ENCODE measurements at places on chromosomes 1 and 21.
A peak's percentile ranks its signal among the peaks of the same experiment; 100 is the strongest.

- ATAC-seq, result no peak
These were observed 18.1 kb upstream of the TENT5C start for GRCh38 chr1:117587499-117588356.

DNA sequence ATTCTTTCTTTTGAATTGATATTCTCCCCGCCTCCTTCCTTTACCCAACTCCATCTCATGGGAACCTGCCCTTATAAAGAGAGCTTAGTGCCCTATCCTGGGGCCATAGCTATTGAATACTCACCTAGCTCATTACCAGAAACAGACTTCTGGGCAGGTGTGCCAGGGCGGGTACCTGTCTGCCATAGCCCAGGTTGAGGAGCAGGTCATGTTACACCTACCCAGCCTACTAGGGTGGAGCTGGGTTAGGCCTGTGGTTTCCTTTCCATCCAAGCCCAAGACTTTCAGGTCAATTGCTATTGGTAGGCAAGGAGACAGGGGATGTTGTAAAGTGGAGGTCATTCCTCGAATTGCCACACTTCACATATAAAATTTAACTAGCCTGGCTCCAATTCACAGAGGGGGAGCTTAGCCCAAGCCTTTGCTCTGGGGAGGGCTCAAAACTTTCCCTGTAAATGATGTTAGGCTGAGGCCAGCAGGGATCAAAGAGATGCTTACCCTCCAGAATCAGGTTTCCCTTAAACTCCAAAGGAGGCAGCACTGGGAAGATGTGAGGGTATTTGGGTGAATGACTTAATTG, 87.1 kb upstream of the IPO9 start:
- ATAC-seq, result no peak

- ATAC-seq, result no peak
These were observed 22.3 kb downstream of the PDC start for GRCh38 chr1:186438567-186438966.

- peak; percentile 2 for ATAC-seq
These were observed 56.0 kb downstream of the CD247 start for GRCh38 chr1:167462341-167462740.

DNA sequence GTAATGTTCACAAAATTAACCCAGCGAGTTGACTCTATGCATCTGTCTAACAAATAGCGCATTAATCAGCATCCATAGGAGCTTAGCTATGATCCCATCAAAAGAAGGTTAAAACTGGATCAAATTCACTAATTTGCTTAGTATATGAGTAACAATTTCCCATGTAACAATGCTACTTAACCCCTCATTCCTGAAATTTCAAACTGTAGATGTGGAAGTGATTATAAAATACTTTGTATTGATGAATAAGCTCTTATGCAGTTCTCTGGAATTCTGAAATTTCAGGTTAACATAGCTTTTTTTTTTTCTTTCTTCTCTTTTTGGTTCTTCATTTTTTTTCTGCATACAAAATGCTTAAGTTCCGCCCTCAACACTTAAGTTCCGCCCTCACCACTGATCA, 1272.7 kb downstream of the KCNT2 start:
- ATAC-seq, result no peak

DNA sequence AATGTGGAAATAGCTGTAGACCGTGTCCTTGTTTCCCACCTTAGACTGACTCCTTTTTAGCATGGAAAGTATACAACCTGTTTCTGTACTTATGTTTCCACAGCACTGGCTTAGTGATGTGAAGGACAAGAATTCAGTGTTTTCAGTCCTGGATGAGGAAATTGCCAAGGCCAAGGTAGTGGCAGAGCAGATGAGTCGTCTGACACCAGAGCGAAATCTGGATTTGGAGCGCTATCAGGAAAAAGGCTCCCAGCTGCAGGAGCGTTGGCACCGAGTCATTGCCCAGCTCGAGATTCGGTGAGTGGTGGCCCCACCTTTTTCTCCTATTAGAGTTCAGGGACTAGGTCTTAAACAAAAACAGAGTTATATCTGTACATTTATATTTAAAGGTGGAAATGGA, 112.6 kb downstream of the MACF1 start:
- ATAC-seq, result no peak

DNA sequence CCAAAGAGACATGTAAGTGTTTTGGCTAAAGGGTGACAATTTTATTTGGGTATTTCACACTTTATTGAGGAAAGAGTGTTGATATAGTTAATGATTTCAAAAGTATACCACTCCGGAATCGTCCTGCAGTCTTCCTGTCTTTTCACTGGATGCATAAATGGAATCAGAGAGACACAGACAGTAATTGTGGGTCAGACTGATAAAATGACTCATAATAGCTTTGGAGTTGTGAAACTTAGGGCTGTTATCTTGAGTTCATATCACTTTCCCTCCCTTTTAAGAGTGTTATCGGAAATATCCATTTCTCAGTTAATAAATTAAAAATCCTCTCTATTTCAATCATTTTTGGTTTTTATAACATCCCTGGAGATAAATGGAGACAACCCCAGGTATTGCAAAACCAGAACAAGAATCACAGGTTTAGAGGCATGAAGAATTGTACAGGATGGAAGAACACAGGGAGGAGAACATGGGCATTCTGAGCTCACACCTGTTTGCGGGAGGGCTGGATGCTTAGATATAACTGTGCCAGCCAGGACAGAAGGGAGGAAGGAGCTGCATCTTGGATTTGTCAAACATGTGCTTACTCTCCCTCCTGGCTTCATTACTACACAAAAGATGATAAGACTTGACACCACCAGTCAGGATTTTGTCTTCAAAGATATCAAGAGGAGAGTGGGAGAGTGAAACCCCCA, 185.4 kb downstream of the LMO4 start:
- no peak for ATAC-seq

GRCh38 chr21:36688324-36688723, 10.6 kb upstream of the SIM2 start:
- ATAC-seq, result no peak

Measured in activated CD4-positive, CD25-positive, alpha-beta regulatory T cell treated with anti-CD3 and anti-CD28 coated beads, Interleukin-2, amount 50 U/mL, for 24 hours (primary cell).